Activated T-helper 17 cell treated with anti-CD3 and anti-CD28 coated beads, Interleukin-2, amount 50 U/mL, for 72 hours (primary cell): ENCODE measurements at places on chromosomes 6 and 20. TPM values are rescaled to one million over a fixed set of nuclear protein-coding genes. Genes with fewer than 3 reads are reported as not detected.

GRCh38 chr6:141550471-141550870, 582.3 kb upstream of the GJE1 start:
- no peak for ATAC-seq

GRCh38 chr6:56567501-56567900, 75.2 kb downstream of the DST start:
- no peak for ATAC-seq

DNA sequence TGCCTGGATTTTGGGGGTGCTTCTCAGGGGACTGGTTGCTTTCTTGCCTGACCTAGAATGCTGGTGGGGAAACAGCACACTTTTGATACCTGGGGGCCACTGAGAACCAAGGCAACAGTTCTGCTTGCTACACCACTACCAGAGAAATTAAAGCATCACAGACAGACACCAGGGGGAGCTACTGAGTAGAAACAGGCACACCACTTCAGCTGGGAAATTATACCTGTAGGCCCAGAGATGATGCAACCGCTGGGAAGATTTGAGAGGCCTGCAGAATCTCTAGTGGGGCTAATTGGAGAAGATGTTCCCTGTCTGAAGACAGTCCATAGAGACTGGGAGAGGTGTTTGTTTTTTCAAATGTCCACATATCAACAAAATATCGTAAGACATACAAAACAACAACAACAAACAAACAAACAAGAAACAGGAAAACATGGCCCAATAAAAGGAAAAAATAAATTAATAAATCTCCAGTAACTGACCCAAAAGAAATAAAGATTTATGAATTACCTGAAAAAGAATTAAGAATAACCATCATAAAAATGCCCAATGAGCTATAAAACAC, 129.4 kb upstream of the RIN2 start:
- ATAC-seq = no peak

- no peak for ATAC-seq
These were observed 31.5 kb upstream of the FKBP1A start for GRCh38 chr20:1424336-1424735.

GRCh38 chr20:62014488-62014775, 51.2 kb downstream of the TAF4 start:
- ATAC-seq = no peak

- ATAC-seq = no peak
These were observed 192.3 kb downstream of the UTRN start for GRCh38 chr6:144477396-144477795.

DNA sequence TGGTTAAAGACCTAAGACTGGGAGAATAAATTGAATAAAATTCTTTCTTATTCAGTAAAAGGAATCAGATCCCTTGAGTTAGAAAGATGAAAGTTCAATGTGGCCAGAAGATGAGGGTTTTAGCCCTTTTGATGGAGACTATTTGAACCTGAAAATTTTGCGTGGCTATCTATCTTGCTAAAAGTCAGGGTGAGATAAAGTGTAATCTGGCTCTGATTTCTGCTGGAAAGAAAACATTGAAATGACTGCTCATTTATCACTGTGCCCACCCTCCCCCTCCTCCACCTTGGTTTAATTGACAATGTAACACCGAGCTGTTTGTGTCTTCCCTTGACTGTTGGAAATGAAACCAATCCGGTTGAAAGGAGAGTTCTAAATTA, 32.9 kb upstream of the TCF21 start:
- no peak for ATAC-seq

DNA sequence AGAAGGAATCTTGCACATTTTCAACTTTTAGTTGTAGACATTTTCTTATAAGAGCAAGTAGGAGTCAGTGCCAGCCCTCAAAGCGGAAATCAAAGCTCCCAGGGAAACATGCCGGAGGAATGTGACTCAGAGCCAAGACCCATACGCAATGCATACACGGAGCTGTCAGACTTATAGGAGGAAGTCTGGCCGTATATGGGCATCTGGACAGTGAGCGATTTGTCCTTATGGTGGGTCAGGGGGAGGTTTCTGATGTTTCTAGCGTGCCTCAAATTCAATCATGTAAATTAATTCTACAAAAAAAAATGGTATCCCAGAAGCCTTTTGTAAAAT, 3.6 kb upstream of the CCN2 start:
- no peak for ATAC-seq

DNA sequence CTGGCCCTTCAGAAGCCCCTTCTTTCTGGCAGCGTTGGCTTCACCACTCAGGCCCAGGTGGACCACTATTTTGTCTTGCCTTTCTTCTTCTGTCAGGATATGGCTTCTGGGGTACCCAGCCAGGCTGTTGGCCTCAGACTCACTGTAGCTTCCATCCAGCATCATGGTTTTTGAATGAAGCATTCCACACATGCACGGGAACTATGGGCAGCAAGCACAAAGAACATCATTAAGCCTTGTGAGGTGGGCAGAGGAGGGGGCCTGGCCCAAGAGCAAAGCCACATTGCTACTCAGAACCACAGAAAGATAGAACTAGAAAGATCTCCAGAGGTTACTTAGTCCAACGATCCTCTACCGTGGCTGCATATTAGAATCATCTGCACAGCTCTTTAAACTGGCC, 40.6 kb upstream of the GABRR1 start:
- ATAC-seq = no peak

DNA sequence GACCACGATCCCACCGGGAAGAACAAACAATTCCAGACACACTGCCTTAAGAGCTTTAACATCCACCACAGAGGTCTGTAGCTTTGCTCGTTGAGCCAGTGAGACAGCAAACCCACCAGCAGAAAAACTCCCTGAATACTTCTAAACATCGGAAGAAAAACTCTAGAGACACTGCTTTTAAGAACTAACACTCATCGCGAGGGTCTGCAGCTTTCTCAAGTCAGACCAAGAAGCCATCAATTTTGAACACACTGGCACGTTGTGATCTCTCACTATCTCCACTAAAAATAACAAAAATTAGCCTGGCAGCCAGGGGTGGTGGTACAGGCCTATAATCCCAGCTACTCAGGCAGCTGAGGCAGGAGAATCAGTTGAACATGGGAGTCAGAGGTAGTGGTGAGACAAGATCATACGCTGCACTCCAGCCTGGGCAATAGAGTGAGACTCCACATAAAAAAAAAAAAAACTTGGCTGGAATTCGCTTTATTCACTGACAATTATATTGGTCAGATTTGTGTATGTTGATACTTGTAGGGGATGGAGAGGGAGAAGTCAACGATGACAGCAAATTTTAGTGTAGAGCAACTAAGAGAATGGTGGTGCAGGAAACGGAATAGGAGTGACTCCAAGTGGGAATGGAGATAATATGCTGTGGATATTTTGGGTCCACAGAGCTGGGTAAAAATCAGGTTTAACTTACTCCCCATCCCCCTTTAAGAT, 860 bp upstream of the TMEM14C start:
- ATAC-seq = no peak

DNA sequence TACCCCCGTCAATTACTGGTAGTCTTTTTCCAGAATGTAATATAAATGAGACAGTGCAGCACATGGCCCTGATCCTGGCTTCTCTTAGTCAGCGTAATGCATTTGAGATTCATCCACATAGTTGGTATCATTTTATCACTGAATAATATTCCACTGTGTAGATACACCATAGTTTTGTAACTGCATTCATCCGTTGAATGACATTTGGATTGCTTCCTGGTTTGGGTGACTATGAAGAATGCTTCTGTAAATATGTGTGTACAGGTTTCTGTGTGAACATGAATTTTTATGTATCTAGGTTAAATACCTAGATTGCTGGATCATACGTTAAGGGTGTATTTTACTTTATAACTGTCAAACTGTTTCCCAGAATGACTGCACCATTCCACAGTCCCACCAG, 62.6 kb upstream of the STMND1 start:
- no peak for ATAC-seq

HDGFL1 gene
- total RNA-seq = not detected

CST4 gene
- not detected for total RNA-seq

CTAGE9 gene
- total RNA-seq = not detected
